Tibial nerve (tissue), 4 donors: ENCODE measurements at places on chromosomes 13 and 19.

DNA sequence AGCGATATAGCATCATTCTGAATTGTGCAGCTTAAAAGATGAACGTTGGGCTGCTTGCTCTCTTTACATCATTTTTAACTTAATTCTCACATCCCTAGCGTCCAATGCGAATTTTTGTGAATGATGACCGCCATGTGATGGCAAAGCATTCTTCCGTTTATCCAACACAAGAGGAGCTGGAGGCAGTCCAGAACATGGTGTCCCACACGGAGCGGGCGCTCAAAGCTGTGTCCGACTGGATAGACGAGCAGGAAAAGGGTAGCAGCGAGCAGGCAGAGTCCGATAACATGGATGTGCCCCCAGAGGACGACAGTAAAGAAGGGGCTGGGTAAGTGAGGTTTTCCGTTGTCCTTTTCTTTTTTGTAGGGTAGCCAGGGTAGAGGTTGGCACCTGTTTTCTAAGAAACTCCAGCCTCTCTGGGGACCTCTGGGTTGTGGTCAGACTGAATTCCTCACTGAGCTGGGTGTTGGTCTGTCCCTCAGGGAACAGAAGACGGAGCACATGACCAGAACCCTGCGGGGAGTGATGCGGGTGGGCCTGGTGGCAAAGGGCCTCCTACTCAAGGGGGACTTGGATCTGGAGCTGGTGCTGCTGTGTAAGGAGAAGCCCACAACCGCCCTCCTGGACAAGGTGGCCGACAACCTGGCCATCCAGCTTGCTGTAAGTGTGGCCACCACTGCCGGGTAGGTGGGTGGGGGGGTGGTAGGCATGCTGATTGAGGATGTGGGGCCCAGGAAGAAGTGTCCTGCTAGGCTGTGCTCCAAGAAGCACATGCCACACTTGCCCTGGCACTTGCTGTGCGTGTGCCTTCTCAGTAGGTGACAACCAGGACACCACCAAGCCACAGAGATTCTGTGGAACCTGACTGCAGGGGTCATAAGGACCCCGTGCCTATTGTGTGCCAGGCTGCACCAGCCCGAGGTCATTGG is 17.0 kb downstream of the ILF3 start:
- no peak for DNase-seq

DNA sequence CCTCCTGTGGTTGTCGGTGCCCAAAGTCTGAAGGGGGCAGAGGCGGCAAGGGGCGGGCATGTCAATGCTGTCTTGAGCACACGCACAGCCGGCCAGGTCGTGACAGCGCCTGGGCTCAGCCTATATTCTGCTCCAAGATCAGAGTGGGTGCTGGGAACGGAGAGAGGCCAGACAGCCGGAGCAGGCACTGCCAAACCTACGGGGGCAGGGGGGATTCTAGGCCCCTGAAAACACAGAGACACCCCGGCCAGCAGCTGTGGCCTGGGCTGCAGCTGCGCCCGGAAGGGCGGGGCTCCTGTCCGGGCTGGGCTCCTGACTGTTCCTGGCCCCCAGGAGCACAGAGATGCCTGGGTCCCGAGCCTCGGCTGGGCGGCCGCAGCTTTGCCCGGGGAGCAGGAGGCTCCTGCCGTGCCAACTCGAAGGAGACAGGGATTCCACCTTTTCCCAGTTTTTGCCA is 2662.9 kb upstream of the PCDH20 start:
- DNase-seq = no peak

GRCh38 chr13:36921631-36922301 is 1.7 kb upstream of the SMAD9 start:
- DNase-seq = no peak

GRCh38 chr19:31819837-31820236 is 470.6 kb upstream of the TSHZ3 start:
- no peak for DNase-seq

DNA sequence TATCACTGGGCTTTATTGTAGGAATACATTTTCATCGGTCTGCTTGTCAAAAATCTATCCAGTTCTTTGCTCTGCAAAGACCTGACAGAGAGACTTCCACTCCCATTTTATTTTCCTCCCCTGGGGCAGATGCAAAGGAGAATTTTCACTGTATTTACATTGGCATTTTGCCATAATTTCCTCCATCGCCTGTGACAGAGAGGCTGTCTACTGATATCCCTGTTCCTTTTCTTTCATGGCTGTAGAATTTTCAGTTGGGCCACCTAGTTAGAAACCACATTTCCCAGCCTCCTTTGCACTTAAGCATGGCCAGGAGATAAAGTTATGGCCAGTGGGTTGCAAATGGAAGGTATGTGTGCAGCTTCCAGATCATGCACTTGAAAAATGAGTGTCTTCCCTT is 89.3 kb downstream of the NUFIP1 start:
- no peak for DNase-seq

- no peak for DNase-seq
Measured at GRCh38 chr19:39497996-39498797, 550 bp upstream of the DLL3 start.
